ENCODE measurements at places on chromosomes 11 and 22.

DNA sequence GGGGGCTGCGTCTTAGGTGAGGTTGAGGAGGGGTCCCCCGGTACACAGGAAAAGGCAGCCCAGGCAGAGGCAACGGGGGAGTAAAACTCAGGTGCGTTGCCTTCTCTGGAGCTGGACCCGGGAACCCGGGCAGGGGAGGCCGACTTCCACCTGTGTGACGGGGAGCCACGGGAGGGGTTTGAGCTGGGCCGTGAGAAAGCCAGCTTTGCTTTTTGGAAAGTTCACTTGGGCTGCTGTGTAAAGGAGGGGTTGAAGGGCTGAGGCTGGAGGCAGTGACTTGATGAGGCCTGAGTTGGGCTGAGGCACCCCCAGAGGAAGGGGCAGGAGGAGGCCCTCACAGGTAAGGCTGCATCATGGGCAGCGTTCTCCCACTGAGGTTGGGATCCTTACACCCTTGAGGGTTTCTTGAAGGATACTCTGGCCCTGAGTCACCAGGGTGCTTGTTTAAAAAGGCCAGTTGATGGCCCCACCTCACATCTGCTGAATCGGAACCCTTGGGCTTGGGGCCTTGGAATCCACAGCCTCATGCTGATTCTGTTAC lies 47.2 kb downstream of the CHRDL2 start:
- DNase-seq = no peak

DNA sequence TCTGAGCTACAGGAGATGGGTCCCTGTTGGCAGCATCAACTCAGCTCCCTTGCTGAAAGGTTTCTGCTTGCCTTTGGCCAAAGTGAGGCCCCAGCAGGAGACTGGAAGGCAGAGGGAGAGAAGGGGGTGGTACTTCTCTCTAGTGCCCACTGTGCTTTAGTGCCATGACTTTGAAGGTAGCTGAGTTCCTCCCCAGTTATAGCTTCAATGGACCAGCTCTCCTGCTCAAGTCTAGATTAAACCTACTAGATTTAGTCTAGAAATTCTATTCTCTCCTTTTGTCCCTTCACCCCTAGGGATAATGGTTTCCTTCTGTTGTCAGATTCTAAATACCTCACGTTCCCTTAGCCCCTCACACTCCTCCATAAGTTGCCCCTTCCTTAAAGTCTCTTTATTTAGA lies 119.2 kb downstream of the TIMP3 start:
- DNase-seq = no peak

DNA sequence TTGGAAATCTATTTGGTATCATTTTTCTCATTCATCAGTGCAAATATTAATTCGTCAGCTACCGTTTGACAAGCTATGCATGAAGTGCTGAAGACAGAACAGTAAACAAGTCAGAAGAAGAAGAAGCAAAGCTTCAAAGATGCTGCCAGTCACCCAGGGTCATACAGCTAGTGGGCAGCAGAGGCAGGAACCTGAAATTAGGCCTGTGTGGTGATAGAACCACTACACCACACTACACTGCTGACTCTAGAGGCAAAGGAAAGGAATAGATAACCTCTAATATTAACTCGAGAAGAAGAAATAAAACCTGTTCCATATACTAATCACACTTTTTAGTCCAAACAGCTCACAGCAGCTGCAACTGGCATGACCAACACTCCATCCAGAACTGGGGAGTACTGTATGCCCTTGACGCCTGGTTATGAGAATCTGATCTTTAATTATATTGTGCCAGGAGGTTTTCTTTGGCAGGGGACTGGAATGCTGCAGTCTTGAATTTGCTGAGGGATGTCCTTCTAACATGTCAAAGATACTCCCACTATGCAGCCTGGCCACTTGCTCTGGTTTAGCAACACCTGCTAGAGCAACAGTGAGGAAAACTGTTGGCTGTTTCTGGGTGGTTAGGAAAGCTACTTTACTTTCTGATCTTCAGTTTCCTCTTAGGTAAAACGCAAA lies 73.0 kb downstream of the PAK1 start:
- peak; percentile 25 for DNase-seq

- DNase-seq = no peak
Measured at GRCh38 chr22:17587629-17588028, 24.3 kb downstream of the SLC25A18 start.

GRCh38 chr11:69924308-69925161 lies 105.3 kb upstream of the FGF3 start:
- DNase-seq = no peak

DNA sequence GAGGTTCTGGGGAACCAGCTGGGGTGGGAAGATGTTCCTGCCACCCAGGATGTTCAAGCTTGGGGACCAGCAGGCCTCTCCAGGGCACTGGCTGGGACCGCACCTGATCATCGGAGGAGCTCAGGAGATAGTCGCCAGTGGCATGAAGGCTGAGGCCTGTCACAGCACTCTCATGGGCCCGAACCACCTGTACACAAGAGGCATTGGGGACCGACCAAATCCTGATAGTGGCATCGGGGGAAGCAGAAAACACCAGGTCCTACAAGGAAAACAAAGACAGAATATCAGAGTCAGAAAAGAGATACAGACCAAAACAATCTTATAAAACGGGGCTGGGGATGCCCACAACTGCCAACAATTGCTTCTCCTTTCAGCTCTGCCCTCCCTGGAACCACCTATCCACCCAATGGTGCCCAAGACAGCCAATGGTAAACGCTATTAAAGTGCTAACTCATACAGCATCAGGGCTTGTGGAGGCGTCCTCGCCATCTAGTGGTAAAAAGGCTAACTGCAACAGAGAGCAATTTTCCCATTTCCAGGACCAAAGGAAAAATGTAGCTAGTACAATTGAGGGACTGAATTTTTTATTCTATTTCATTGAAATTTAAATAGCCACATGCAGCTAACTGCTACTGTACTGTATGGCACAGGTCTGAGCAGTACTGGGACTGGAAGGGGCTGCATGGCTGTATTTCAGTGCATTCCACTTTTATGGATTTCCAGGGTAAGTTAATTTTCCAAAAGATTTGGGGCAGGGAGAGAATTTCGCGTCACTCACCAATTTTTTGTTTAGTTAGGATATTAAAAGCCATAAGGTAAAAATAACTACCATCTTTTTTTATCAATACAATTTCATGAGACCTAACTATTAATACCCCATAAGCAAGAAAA lies 7.1 kb downstream of the PRPF19 start:
- no peak for DNase-seq

DNA sequence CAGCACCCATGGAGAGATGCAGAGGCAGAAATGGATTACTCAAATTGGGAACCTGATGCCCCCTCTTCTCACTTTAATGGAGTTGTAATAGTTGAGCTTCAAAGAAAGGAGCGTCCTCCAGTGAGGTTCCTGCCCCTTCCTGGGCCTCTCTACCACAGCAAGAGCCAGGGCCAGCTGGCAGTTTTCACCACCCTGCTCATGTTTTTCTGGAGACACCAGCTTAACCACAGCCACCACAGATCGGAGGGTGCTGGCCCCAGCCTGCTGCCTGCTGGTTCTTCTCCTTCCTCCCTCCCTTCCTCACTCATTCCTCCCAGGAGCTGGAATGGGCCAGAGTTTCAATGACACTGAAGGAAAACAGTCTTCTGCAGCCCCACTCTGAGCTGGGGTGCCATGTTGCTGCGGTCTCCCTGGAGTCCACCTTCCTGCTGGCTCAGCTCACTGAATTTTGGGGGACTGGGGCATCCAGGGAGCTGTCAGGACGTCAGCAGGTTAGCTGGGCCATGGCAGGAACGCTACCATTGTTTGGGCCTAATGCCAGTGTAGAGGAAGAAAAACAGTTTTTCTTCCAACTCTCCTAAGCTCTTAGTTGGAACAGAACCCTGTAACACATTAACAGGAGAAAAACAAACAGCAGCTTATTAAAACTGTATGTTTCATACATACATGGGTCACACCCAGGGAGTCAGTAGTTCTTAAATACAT lies 57.7 kb downstream of the TRAF6 start:
- peak; percentile 79 for DNase-seq

GRCh38 chr11:7677796-7678201 lies 4.5 kb upstream of the CYB5R2 start:
- DNase-seq = no peak

GRCh38 chr22:37433786-37434185 lies 6.5 kb upstream of the ELFN2 start:
- DNase-seq = no peak

- no peak for DNase-seq
Measured at GRCh38 chr11:69159150-69159852, 3.6 kb downstream of the SMIM38 start.

- DNase-seq = no peak
Measured at GRCh38 chr11:1761110-1761856, 2.4 kb downstream of the CTSD start.

DNA sequence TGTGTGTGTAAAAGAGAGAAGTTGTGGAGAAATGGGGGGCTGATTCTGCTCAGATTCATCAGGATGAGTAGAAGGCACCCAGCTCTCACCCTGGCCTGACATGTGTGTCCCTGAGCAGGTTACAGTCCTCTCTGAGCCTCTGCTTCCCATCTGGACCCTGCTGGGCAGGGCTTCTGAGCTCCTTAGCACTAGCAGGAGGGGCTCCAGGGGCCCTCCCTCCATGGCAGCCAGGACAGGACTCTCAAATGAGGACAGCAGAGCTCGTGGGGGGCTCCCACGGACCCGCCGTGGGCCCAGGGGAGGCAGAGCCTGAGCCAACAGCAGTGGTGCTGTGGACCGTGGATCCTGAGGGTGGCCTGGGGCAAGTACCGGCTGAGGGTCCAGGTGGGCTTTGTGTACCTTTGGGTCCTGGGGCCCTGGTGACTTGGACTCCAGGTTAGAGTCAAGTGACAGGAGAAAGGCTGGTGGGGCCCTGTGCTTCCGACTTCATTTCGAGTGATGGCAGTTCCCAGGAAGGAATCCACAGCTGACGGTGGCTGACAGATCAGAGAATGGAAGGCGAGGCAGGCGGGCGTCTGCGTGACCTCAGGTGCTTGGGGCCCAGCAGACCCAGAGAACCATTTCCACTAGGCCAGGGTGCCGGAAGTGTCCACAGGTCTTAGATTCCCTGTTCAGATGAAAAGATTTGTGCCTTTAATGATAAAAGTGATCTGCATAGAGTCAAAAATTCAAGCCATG lies 21.9 kb downstream of the NEAT1 start:
- no peak for DNase-seq

- no peak for DNase-seq
Measured at GRCh38 chr22:40976866-40977700, 25.9 kb downstream of the RBX1 start.

DNA sequence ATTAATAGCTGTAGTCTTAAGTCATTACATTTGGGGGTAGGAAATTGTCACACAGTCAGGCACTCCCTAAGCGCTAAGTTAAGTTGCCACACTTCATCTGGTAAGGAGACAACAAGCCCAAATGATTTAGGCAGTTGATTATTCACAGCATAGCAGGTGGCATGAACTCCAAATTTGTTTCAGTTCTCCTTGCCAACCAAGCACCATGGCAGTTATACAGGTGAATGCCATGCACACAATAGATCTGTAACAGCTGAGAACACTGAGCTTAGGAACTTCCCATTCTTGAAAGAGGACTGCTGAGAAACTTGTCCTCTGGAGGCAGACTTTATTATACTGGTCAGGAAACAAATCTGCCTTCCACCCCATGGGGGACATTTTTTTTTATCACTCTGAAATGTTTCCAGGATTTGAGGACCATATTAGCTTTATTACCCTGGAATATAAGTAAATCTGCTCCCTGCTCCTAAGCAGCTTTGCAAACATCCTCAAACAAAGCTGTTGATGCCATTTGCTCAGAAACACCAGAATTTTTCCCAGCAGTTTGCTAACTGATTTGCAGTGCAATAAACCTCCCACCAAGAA lies 5.1 kb upstream of the INTS4 start:
- DNase-seq = no peak

GRCh38 chr22:36375071-36375980 lies 12.4 kb downstream of the MYH9 start:
- DNase-seq = no peak

- DNase-seq = no peak
Measured at GRCh38 chr11:72578991-72579815, 95.0 kb downstream of the PDE2A start.

DNA sequence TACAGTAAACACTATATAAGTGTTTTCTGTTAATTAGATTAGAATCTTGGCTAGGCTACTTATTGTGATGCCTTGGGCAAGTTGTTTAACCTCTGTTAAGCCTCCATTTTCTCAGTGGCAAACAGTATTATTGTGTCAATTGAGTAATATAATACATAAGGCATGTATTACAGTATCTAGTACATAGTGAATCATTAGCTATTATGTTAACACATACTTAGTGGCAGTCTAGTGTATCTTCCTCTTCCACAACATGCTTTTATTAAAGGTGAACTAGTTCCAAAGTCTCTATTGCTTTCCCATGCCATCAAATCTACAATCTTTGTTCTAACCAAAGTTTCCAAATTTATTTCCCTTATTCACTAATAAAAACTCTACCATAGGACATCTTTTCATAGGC lies 200.9 kb downstream of the SOX6 start:
- DNase-seq = no peak

GRCh38 chr11:65338676-65339075 lies 5.0 kb downstream of the DPF2 start:
- DNase-seq = no peak

DNA sequence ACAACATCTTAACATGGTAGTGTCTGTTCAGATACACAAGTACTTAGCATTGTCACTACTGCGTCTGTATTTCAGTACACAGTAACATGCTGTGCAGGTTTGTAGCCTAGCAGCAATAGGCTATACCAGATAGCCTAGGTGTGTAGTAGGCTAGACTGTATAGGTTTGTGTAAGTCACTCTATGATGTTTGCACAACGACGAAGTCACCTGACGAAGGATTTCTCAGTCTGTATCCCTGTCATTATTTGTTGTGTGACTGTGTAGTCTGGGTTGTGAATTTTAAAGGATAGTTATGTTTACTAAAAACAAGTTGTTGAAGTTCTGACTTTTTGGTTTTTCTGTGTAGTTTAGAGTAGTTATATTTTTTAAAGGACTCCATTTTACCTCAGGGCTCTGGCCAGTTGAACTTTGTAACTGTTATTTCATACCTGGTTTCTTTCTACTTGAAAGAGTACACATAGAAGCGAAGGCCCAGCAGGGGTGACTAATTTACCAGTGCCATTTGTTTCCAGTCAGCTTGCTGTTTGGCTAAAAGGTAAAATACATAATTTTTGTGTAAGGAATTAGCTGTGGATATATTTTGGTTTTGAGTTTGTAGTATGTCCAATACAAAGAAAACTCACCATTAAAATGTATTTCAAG lies 72.3 kb downstream of the PPP6R3 start:
- DNase-seq = no peak

DNA sequence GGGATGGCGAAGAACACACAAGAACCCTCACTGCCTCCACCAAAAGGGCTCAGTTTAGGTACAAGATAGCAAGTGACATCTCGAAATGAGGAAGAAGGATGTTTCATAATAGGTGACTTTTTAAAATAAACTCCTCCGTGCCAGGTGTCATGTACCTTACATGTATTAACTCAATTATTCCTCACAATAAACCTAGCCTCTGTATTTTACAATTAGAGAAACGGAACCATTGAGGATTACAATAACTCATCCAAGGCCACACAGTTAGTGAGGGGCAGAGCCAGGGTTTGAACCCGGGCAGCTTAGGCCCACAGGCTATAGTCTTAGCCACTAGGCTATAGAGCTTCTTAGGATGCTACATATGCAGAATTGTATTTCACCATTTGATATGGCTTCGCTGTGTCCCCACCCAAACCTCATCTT lies 965 bp upstream of the PAMR1 start:
- DNase-seq = peak; percentile 36

- no peak for DNase-seq
Measured at GRCh38 chr11:116233561-116233960, 539.2 kb downstream of the BUD13 start.

Measured in NCI-H446 treated with DMSO at 0.1 percent for 48 hours (cell line).